ENCODE measurements at places on chromosomes 6 and 20. TPM values are rescaled to one million over a fixed set of nuclear protein-coding genes. Genes with fewer than 3 reads are reported as not detected.

DNA sequence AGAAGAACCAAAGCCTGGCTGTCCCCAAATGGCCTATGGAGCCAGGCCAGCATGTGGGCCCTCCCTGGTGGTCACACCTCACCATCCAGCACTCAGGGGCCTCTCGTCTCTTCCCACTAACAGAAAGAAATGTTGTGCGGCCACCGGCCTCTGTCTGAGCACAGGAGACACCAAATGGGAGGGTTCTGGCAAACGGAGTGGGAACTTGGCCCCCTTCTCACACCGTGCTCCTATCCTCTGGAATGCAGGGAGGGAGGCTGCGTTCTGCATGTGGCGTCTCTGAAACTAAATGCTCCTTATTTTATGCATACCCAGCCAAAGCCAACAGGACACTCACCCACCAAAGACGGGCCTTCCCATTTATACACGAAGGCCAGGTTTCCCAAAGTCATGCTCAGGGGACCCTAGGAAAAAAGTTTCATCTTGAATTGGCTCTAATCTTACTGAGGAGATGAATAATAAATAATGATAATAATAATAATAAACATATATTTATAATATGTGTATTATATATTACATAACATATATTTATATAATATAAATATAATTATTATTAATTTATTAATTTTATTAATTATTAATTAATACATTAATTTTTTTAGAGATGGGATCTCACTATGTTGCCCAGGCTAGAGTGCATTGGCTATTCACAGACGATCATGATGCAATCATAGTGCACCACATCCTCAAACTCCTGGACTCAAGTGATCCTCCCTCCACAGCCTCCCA, 102.4 kb downstream of the FOXF2 start:
- DNase-seq = no peak

DNA sequence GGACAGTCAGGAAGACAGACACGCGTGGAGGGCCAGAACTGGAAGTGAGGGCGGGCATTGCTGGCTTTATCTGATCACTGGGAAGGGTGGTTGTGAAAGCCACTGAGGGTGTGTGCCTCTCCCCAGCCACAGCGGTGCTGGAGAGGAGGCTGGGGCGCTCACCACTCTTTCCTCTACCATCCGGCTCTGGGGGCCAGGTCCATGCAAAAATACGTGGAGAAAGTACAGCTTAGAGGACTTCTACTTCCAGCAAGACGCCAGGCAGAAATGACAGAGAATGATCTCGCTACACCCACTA, 148.8 kb upstream of the RPS6KA2 start:
- DNase-seq = no peak

GRCh38 chr20:51894619-51895018, 92.3 kb upstream of the SALL4 start:
- no peak for DNase-seq

The RTEL1 gene
- polyA plus RNA-seq = 21.0 TPM

The ZBTB12 gene
- polyA plus RNA-seq = 21.6 TPM

GRCh38 chr6:117776441-117776840, 101.2 kb downstream of the NUS1 start:
- DNase-seq = no peak

Data from left renal pelvis (tissue), 4 donors.